ENCODE measurements at places on chromosomes 1 and 21.
A peak's percentile ranks its signal among the peaks of the same experiment; 100 is the strongest.

GRCh38 chr1:41241749-41242341 lies at the start of gene SCMH1:
TSS of gene SCMH1 (minus strand) at chr1:41242306. CDS start at chr1:41186133, 56,173 bp downstream.
- peak; percentile 44 for DNase-seq

- DNase-seq = no peak
Measured at GRCh38 chr21:39796466-39796865, 51.5 kb downstream of the IGSF5 start.

DNA sequence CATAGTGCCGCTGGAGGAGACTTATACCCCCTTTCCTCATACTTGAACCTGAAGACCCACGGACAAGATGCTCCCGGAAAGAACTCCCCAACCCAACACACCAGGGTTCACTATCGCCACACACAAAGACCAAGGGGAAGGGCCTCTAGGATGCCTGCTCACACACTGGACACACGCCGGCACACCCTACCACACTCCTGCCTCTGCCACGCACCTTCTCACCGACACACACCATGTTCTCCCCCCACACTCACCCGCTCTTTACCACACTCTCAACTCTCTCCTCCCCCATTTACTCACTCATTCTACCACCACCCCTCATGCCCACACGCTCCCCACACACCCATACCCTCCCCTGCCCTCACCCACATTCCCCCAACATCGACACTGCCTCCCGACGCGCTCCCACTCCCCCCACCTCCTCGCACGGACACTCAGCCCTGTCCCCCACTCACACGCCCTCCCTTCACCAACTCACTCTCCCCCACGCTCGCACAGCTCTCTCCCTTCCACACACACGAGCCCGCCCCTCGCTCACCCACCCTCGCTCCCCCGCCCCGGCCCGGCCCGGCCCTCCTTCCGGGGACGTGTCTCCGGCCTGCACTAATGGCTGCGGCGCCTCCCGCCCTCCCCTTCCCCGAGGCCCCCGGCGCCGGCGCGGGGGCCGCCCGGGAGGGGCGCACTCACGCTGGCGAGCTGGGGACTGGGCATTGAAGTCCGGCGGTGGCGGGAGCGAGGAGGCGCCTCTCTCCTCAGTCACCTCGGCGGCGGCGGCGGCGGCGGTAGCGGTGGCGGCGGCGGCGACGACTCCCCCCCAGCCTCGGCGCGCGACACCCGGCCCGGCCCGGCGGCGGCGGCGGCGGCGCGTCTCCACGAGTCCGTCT lies 626 bp downstream of the PTP4A2 start:
- peak; percentile 66 for DNase-seq

GRCh38 chr1:14820295-14821085 lies 222.0 kb downstream of the KAZN start:
- peak; percentile 23 for DNase-seq

GRCh38 chr21:41365377-41366107 lies 3.7 kb downstream of the MX2 start:
- no peak for DNase-seq

- no peak for DNase-seq
Measured at GRCh38 chr1:230224101-230224960, 157.3 kb downstream of the GALNT2 start.

DNA sequence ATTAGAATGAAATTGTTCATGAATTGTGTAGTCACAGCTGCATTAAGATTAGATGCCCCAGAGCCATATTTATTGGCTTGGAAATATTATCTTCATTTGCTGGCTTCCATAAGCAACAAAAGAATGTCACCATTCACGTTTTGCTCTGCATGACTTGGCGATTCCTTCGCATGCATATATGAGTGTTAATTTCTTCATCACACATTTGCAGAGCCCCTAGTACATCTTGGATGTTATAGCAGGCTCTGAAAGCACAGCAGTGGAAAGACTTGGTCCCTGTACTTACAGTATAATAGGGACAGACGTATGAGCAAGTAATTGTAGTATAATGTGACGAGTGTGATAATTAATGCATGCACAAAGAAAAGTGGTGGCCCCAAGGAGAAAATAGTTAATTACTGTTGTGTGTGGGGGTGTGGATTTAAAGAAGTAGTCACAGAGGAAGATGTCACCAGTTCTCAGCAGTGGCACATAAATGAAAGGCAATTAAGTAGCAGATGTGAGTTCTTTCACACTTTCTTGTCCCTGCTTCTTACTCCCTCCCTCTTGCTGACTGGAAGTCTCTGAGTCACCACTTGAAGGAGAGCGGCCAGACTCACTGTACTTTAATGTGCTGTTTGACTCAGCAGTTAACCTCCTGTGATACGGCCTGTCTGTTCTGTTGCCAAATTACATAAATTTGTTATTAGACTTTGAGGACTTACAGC lies 21.0 kb downstream of the S100A10 start:
- DNase-seq = peak; percentile 39

- DNase-seq = no peak
Measured at GRCh38 chr1:158323866-158324265, 7.5 kb downstream of the CD1B start.

- no peak for DNase-seq
Measured at GRCh38 chr1:12574757-12575139, 43.3 kb downstream of the DHRS3 start.
